ENCODE measurements at places on chromosomes 2 and 18. TPM values are rescaled to one million over a fixed set of nuclear protein-coding genes. Genes with fewer than 3 reads are reported as not detected.

The RNF125 gene
- total RNA-seq = 1.7 TPM

The PTPRN gene
- total RNA-seq = not detected

The TRIM54 gene
- not detected for total RNA-seq

The SIX2 gene
- total RNA-seq = not detected

The SLC20A1 gene
- 209 TPM for total RNA-seq

The RAB6C gene
- total RNA-seq = not detected

The MRPS5 gene
- total RNA-seq = 62.8 TPM
